ENCODE measurements at places on chromosomes 5 and 9. TPM values are rescaled to one million over a fixed set of nuclear protein-coding genes. Genes with fewer than 3 reads are reported as not detected.

MAP1B gene
- total RNA-seq, result 58.9 TPM

EIF4E1B gene
- total RNA-seq, result not detected

MAMDC2 gene
- 2.6 TPM for total RNA-seq

ST8SIA4 gene
- total RNA-seq, result 3.1 TPM

PCDHAC1 gene
- total RNA-seq, result 0.26 TPM

All from epithelial cell of alveolus of lung (primary cell).